ENCODE measurements at places on chromosomes 2 and 18.

DNA sequence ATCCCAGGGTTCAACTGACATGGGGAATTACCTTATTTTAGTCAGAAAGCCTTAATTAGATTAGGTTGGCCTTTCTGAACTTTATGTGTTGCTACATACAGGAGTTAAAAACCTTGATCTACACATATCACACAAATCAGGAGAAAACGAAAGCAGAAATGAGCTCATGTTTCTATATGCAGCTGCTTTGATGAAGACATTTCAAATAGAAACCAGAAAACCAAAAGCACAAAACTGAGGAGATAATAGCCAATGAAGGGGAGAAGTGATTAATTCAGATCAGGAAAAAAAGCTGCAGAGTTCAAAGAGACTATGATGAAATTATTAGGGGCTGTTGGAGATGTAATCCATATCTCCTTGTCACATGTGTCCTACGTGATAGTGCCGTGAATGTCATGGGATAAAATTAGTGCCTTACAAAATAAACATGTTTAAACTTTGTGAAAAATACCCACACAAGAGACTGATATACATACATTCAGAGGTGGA, 255.0 kb downstream of the CAMKMT start:
- no peak for DNase-seq

GRCh38 chr2:73588177-73588576, 54.0 kb downstream of the NAT8 start:
- no peak for DNase-seq

GRCh38 chr2:12320991-12321641, 395.6 kb upstream of the TRIB2 start:
- DNase-seq = no peak

- DNase-seq = no peak
These were observed 40.9 kb downstream of the ADD2 start for GRCh38 chr2:70726947-70727725.

GRCh38 chr2:41932241-41933045, 115.4 kb upstream of the PKDCC start:
- no peak for DNase-seq

- no peak for DNase-seq
These were observed 995.6 kb upstream of the SLC39A10 start for GRCh38 chr2:194661431-194661830.

DNA sequence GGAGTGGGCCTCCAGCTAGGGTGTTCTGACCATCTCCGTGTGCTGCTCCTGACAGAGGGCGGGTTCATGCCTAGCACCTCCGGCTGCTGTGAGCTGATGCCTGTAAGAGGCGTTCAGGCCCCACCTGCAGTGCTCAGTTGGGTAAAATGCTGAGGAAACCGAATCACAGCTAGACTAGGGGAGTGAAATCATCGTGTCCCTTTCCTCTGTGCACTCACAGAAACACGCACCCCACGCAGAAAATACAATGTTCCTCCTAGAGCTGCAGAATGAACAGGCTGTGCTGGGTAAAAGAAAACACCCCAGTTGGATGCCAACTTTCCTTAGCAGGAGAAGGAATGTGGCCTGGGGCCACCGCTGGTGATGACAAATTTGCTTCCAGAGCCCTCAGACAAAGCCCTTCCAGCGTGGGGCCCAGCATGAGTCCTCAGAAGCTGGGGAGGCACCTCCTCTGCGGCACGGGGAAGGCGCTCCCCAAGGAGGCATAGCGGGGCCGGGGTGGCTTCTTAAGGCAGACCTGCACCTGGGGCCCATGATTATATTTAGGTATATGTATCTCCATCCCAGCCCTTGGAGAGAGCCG, 16.3 kb upstream of the ARHGEF4 start:
- DNase-seq = no peak

DNA sequence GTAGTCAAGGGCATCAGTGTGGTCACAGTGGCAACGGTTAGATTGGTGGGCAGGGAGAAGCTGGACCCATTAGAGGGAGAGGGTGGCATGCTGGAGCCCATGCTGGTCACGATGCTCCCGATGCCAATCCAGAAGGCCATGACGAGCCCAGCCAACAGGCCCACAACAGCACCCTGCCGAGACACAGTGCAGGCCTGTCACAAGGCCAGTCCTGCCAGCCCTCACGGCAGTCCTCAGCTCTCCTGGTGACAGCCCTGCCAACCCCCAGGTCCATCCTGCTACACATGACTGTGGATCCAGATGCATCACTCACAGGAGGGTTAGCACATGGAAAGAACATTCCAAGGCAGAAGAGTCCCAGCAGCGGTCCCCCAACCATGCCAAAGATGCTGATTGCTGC, 10.2 kb upstream of the ATRAID start:
- no peak for DNase-seq

DNA sequence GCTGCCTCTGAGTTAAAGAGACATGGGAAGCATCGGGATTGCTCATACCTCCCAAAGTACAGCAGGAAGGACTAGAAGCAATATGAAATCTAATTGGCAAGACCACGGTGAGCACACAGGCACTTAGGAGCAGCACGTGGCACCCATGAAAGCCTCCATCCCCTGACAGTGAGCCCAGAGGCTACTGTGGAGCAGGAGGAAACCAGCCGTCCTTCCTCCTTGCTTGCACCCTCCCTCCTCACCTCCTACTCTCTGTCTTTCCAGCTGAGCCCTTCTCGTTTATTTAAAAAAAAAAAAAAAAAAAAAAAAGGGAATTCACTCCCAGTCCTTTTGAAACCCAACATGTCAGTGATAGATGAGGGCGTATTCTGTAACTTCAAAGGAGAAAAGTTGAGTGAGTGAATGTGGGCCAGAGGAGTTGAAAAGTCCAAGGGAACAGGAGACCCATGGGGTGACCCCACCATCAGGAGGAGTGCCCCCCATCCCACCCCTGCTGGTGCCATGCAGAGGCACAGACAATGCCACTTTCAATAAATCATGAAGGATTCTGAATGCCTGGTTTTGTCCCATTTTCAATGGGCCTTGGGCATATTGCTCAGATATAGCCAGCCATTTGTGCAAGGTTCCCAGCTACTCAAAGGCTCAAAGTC, 96.6 kb upstream of the ALPP start:
- no peak for DNase-seq

GRCh38 chr2:15890936-15891905, 49.1 kb upstream of the MYCN start:
- no peak for DNase-seq

DNA sequence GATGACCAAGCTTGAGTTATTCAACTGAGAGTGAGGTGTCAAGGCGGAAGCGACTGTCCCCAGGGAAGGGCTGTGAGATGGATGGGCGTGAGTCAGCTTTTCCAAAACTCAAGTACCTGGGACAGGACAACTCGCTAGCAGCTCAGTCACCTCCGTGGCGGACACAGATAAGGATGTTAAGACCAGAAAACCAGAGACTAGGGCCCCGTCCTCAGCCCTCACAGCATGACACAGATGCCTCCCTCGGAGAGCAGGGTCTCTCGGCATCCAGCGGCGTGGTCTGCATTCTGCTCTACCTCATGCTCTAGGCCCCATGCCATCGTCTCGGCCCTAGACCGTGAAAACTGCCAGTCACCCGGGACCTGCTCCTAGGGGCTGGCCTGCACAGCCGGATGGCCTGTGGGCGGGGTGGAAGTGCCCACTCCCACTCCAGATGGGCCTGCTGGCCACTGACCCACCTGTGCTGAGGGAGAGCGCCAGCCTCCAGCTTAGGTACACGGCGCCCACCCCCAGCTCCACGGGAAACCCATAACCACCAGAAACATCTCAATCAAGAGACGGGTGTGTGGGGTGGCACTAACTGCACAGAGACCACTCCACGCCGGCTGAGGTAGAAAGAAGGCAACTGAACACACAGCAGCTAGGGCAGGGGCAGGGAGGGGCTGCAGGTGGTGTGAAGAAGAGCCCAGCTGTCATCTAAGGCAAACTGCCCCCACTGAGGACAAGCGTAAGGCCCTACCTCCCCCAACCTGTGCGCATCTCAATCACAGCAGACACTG, 39.8 kb downstream of the ANO7 start:
- DNase-seq = no peak

DNA sequence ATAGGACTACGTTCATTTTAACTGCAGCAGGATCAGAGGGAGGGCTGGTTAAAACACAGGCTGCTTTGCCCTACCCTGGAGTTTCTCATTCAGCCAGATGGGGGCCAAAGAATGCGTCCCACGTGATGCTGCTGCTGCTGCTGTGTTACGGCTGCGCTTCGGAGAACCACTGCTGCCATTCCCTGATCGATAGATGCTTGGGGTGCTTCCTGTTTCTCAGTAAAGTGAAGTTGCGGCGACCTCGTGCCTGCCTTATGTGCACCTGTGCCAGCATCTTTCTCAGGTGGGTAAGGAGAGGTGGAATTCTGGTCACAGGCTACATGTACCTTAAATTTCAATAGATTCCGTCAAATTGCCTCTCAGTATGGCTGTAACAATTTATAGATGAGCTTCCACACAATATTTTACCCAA, 24.7 kb upstream of the TOGARAM2 start:
- no peak for DNase-seq

- DNase-seq = no peak
These were observed 2113.3 kb upstream of the PIK3C3 start for GRCh38 chr18:39841482-39842365.

DNA sequence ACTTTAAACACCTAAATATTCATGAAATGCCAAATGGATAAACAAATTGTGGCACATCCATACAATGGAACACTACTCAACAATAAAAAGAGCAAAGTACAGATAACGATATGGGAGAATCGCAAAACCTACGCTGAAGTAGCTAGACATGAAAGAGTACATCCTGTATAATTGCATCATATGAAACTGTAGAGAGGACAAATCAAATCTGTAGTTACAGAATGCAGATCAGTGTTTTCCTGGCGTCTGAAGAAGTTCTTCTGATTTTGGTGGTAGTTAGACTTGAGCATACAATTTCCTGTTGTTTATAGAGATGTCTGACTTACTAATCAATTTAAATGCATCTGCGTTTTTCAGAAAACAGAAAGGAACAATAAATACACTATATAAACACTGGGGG, 394.4 kb downstream of the SOCS6 start:
- DNase-seq = no peak

DNA sequence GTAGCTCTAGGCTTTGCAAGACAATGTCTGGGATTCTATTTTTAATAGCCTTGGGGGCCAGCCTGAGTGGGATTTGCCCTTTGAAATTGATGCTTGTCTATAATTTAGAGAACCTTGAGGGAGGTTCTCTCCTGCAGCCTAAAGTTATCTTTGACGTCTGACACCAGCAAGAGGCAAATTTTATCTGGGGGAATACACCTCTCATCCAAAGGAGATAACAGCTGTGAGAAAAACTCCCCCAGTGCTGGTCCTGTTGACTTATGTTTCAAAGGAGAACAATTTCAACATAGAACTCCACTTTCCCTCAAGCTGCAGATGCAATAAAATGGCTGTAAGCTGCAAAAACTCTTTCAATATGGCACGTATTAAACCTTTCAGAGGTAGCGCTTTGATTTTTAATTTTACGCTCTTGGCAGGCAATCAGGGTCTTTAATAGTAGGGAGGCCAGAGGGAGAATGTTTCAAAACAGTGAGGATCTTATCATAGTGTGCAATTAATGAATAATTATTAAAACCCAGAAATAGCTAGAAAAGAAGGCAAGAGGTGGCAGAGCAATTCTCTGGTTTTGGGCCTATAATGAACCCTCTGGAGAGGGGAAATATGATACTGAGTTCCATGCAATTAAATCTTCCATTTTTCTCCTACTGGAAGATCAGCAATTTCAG, 62.4 kb downstream of the LYPD1 start:
- no peak for DNase-seq

- DNase-seq = no peak
These were observed 1344.2 kb downstream of the LRP1B start for GRCh38 chr2:140786585-140786984.

DNA sequence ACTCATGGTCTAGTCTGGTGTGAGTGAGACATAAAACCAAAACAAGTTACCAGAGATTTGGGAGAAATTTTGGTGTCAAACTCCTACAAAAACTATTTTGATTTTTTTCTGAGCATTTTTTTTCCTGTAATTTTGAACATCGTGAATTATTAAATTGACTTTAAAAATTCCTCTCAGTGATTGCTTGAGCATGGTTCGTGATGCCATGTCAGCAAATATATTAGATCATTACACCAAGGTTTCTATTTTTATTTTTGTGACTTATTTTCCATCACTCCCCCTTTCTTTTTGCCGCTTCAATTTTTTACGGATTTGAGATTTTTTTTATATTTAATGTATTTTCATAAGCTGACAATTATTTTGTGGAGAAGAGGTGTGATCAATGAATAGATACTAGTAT, 613.9 kb upstream of the LRATD1 start:
- DNase-seq = no peak

GRCh38 chr2:118479020-118479419, 368.4 kb downstream of the EN1 start:
- DNase-seq = no peak

- no peak for DNase-seq
These were observed 119.0 kb downstream of the OSBPL1A start for GRCh38 chr18:24278591-24278990.

DNA sequence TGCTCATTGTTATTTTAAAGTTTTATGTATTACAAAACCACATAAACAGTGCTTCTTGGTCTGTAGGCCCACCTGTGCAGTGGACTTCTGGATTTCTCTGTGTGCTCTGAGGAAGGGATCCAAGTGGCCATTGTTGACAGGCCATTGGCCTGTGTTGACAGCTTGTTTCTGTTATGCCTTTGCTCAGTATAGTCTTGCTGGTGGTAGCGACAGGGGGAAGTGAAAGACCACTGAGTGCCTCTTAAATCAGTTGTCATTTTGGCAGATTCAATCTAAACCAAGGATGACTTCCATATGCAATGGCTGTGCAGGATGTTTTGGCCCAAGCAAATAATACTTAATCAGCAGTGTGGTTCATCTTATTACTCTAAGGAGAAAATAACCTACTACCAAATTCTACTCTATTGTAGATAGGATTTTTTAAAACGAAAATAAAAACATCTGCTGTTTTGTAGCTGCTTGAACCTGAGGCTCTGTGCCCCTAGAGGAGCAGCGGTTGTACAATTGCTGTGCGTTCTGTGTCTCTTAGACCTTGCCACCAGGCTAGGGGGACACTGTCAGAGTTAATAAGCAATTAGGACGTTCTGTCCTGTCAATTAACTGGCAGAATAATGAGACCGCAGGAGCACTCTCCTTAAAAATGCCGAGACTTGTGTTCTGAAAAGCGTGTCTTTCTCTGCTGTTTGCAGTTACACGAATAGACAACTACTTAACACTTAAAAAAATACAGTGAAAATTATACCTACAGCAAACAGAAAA, 108.2 kb downstream of the RHBDD1 start:
- no peak for DNase-seq

DNA sequence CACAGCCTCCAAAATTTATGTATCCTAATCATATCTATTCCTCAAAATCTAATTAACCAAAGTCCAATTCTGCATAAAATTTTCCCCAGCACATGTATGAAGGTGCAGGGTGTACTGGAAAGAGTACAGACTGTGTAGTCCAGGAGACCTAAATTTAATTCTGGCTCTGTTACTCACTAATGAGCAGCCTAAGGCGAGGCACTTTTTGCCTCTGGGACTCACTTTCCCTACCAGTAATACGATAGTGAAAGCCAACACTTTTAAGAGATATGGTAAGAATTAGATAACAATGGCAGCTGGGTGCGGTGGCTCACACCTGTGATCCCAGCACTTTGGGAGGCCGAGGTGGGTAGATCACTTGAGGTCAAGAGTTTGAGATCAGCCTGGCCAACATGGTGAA, 177.7 kb downstream of the PIEZO2 start:
- DNase-seq = no peak

- DNase-seq = no peak
These were observed 12.3 kb downstream of the KCTD1 start for GRCh38 chr18:26536032-26536431.

- peak; percentile 22 for DNase-seq
These were observed 665.1 kb upstream of the ZEB2 start for GRCh38 chr2:145184741-145185651.

- DNase-seq = no peak
These were observed 44.0 kb upstream of the CHMP1B start for GRCh38 chr18:11807233-11807632.
